ENCODE measurements at places on chromosomes 1 and 21. TPM values are rescaled to one million over a fixed set of nuclear protein-coding genes. Genes with fewer than 3 reads are reported as not detected.
A peak's percentile ranks its signal among the peaks of the same experiment; 100 is the strongest.

DNA sequence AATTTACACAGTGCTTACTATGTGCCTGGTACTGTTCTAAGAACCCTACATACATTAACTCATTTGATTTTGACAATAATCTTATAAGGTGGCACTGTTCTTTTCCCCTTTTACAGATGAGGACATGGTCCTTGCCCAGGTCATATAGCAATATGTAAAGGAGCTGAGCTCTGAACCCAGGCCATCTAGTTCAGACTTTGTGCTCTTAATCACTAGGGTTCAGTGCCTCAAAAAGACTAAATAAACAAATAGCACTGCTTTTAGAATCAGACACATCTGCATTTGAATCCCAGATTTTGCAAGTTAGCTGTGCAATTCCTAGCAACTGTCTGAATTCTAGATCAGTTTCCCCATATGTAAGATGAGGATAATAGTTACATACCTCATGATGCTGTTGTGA lies 8.7 kb upstream of the BCAR3 start:
- DNase-seq: no peak

DNA sequence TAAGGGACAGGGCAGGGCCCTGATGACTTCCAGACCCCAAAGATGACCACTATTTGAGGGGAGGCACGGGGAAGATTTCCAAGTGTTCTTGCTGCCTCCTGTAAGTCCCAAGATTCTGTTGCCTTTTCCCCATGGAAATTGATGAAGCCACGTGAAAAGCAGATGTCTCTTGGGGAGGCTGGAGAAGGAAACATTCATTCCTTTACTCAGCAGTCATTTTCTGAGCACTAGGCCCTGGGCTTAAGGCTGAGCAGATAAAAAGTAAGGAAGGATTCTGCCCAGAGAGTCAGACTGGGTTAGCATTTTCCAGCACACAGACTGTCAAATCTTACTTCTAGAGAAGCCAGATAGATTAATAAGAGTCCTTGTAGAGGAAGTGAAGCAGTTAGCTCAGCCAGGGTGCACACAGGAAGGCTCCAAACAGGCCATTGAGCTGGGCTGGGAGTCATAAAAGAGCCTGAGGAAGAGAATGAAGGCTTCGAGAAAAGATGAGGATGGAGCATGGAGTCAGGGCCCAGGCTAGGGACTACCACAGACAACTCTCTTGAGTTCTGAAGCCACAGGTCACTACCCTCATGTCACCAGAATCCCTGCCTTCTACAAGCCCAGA lies 10.1 kb downstream of the EXTL1 start:
- DNase-seq: peak; percentile 95

- DNase-seq: no peak
Measured at GRCh38 chr1:30708361-30708728, 15.0 kb downstream of the MATN1 start.

- DNase-seq: peak; percentile 89
Measured at GRCh38 chr1:7069931-7070330, 284.7 kb downstream of the CAMTA1 start.

DNA sequence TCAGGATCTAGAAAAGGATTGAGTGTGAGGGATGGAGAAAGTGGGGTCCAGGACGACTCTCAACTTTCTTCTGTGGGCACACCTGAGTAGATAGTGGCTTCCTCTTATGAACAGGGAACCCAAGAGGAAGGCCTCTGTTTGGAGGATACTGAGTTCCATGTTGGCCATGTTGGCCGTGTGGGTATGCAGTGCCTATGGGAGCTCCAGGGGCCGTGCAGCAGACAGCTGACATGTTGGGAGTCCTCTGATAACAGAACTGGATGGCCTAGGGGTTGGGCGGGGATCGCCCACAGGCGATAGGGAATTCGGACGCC lies 43.0 kb downstream of the TMEM53 start:
- no peak for DNase-seq

DNA sequence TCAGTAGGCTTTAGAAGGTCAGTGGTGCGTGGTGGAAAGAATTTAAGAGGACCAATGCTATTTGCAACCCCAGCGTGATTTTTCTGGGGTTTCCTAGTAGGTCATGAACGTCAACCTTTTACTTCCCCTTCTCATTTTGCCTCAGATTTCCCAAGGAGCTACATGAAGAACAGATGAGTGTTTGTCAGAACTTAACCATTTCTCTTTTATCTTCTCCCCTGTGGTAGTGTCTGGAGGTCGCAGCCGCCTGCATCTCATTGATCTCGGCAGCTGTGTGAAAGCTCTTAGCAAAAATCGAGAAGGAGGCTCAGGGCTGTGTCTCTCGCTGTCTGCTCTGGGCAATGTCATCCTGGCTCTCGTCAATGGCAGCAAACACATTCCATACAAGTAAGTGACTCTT lies 491.1 kb downstream of the KIF26B start:
- no peak for DNase-seq

DNA sequence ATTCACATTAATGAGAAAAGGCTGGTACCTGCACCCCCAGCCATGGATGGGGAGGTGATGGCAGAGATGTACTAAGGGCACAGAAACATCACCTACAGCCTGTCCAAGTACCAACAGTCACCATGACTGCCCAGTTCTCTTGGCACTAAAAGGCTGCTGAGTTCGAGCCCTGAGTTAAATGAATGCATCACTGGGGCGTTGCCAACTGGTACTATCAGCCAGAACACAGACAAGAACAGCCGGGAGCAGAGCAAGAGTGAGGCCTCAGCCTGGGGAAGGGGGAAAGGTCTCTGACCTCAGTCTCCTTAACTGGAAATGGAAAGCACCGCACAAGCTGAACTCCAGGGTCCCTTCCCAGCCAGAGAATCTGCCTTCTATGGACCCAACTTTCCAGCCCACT lies 60.5 kb downstream of the GLIS1 start:
- peak; percentile 64 for DNase-seq

- DNase-seq: no peak
Measured at GRCh38 chr1:6788946-6789345, 3.7 kb downstream of the CAMTA1 start.

DNA sequence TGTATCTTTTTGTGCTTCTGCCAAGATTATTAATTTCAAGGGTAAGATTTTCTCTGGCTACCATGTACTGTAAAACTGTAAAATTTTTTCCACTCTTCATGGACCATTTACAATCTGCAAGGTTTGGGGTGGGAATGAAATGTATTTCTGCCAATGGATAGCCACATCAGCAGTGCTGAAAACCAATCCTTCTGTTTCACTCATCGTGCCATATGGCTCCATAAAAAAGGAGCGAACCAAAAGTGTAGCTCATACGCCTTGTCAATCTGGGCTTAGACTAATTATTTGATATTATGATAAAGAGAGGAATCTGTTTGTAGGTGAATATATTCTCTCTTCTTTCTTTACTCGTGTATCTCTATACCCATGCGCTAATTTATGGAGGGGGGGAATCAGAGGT lies 3.0 kb upstream of the SLC44A5 start:
- no peak for DNase-seq

GRCh38 chr1:93629101-93630059 lies 52.3 kb downstream of the BCAR3 start:
- no peak for DNase-seq

GRCh38 chr1:36650200-36651065 lies 167.7 kb upstream of the CSF3R start:
- no peak for DNase-seq

- DNase-seq: no peak
Measured at GRCh38 chr1:918353-918752, 5.4 kb upstream of the SAMD11 start.

DNA sequence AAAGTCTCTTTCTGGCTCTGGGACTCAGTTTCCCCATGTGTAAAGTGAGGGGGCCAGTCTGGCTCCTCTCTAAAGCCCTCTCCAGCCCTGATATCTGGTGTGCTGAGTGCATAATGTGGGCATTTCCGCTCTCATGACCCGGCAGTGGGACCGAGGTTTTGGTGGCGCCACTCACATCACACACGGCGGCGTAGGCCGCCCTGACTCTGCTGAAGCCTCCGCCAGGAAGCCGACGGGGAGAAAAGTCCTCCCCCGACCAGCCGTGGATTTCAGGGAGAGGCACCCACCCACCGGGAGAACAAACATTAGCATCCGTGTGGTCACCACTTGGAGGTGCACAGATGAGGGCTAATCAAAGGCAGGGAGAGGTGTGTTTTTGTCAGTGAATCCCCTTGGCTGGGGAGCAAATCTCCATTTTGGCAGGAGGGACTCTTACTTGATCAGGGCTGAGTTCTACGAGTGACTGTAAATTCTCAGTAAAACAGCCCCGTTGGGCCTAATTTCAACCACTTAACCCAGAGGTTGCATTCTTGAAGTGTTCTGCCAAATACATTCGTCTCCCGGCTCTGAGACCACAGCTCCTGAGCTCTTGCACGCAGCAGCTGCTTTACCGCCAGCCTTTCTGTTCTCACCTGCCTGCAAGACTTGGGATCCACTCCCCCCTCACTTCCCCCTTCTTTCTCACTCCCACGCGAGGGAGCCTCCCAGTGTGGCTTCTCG lies 118.2 kb downstream of the FOXD2 start:
- peak; percentile 1 for DNase-seq

- peak; percentile 17 for DNase-seq
Measured at GRCh38 chr21:46552274-46552673, 52.6 kb downstream of the S100B start.

DNA sequence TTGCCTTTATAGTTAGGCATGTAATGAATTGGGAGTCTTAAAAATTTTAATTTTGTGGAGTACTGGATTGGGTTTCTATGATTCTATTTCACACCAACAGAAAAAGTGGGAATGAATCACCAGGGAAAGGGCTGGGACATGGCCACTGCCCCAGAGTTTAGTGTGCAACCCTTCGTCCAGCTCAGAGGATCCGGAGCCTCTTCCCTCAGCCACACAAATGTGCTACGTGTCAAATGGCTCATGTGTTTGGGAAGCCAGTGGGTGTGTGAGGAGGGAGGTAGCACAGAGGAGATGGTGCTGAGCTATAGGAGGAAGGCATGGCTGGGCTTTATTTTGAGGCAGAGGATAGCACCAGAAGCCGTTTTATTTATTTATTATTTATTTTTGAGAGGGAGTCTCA lies 247.3 kb downstream of the SIPA1L2 start:
- DNase-seq: no peak

DNA sequence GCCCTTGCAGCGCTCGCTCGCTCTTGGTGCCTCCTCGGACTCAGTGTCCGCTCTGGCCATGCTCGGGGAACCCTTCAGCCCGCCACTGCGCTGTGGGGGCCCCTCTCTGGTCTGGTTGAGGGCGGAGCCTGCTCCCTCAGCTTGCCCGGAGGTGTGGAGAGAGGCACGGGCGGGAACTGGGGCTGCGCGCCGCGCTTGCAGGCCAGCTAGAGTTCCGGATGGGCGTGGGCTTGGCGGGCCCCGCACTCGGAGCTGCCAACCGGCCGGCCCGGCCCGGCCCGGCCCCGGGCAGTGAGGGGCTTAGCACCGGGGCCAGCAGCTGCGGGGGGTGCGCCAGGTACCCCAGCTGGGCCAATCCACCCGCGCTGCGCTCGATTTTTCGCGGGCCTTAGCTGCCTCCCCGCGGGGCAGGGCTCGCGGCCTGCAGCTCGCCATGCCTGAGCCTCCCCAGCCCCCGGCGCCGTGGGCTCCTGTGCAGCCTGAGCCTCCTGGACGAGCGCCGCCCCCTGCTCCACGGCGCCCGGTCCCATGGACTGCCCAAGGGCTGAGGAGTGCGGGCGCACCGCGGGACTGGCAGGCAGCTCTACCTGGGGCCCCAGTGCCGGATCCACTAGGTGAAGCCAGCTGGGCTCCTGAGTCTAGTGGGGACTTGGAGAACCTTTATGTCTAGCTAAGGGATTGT lies 217.0 kb upstream of the PKN2 start:
- no peak for DNase-seq

The EPHX1 gene
- total RNA-seq: 77.2 TPM

The LYPD8 gene
- total RNA-seq: not detected

The CFHR2 gene
- not detected for total RNA-seq

The CA14 gene
- total RNA-seq: not detected

The HSD11B1 gene
- total RNA-seq: 1.8 TPM

The HRNR gene
- not detected for total RNA-seq

The VASH2 gene
- total RNA-seq: 2.1 TPM

The C1orf56 gene
- 4.4 TPM for total RNA-seq

The ITSN1 gene
- total RNA-seq: 39.5 TPM

The TACSTD2 gene
- total RNA-seq: 0.29 TPM

The FAM3B gene
- total RNA-seq: not detected

Data from osteoblast (primary cell).